ENCODE measurements at places on chromosomes 12 and 14.
A peak's percentile ranks its signal among the peaks of the same experiment; 100 is the strongest.

- no peak for DNase-seq
Observed at GRCh38 chr12:106170285-106170684, 31.5 kb upstream of the NUAK1 start.

DNA sequence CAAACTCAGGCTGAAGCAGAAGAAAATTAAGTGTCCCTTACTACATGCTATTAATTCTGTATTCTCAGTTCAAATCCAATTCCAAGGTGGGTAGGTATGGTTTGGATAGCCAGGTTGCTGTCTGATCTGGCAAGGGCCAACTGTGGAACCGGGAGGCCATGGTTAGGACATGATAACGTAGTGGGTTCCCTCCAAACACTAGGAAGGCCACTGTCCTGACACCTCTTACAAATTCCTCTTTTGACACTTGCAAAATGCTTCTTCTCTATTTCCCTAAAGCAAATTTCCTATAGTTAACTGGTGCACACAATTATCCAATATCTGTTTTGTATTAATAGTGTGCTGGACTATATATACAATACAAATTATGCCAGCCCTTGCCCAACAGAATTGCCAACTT, 70.8 kb downstream of the RNF34 start:
- DNase-seq = no peak

GRCh38 chr12:13444076-13444475, 247.6 kb downstream of the EMP1 start:
- DNase-seq = no peak

- no peak for DNase-seq
Observed at GRCh38 chr12:68406134-68406576, 74.0 kb upstream of the MDM1 start.

DNA sequence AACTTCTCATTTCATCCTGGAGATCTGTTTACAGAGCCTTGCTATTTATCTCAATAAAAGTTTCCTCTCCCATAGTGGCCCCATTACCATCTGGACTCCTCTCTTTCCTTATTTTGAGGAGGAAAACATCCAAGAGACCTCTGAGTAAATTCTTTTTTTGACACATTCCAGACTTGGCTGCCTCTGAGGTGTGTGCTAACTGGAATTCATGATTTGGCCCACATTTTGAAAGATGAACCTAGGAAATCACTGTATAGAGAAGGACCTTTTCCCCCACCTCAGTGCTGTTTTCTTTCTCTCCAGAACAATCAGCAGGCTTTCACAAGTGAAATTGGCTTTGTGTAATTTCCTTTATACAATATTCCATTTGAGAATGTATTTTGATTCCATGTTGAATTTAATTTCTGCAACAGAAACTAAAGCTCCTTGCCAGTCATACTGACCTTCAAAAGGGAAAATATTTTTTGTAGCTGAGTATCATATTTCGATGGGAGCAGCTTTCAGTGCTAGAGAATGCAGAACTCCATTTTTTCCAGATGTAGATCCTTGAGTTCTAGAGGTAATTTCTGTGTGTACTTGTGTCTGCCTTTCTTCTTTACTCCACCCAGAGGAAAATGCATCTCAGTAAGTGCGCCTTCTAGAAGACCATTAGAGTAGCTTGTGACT, 244.9 kb upstream of the RGS6 start:
- no peak for DNase-seq

DNA sequence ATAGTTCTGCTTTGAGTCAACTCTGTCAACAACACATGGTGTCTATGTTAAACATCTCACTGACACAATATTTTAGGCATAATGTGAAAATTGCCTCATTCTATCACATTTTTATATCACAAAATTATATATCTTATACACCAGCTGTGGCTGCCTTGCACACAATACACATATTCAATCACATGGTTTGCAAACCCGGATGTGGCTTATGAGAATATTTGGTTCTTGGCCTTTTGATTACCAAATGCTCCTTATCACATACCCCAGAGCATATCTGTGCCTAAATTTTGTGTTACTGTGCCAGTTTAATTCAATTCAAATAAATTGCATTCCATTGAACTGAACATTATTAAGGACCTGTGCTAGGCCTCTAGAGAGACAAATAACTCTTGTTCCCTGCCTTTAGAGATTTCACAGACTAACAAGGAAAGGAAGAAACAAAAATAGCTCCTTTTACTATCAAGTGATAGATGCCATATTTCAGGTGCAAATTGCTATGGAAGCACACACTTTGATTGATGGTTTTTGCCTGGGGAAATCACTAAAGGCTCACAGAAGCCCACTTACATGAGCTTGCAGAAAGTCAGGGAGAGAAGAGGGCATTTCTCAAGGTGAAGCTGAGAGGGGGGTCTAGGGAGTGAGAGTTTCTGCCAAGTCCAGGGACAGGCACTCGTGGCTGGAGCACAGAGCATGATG, 63.4 kb downstream of the PPP1R36 start:
- no peak for DNase-seq

DNA sequence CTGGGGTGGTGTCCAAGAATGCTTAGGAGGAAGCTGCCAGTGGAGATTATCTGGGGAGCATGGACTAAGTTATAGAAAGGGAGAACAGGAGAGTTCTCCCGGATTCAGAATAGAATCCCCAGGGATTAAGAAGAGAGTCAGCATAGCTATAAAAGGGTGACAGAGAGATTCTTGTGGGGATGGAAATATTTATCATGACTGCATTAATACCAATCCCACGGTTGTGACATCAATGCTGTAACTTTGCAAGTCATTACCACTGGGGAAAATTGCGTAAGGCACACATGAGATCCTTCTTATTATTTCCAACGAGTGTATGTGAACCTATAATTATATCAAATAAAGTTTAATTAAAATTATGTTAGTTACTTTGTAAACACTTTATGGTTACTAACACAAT, 447.9 kb upstream of the TMEM132C start:
- DNase-seq = no peak

- DNase-seq = no peak
Observed at GRCh38 chr12:106415134-106415533, 57.6 kb downstream of the POLR3B start.

DNA sequence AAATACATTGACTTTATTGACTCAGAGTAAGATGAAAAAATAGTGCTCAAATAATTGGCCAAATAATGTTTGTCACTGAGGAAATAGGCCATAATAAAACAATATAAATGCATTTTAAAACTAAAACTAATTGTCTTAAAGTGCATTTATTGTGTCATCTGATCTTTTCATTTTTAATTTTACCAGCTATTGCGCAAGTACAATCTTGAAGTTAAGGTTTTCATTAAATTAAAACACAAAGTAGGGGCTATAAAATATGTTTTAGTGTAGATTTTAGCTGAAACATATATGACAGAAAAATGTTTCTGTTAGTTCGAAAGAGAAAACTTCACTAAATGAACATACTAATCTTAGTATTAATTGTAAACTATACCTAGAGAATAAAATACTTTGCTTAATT, 832.8 kb downstream of the FSCB start:
- no peak for DNase-seq

DNA sequence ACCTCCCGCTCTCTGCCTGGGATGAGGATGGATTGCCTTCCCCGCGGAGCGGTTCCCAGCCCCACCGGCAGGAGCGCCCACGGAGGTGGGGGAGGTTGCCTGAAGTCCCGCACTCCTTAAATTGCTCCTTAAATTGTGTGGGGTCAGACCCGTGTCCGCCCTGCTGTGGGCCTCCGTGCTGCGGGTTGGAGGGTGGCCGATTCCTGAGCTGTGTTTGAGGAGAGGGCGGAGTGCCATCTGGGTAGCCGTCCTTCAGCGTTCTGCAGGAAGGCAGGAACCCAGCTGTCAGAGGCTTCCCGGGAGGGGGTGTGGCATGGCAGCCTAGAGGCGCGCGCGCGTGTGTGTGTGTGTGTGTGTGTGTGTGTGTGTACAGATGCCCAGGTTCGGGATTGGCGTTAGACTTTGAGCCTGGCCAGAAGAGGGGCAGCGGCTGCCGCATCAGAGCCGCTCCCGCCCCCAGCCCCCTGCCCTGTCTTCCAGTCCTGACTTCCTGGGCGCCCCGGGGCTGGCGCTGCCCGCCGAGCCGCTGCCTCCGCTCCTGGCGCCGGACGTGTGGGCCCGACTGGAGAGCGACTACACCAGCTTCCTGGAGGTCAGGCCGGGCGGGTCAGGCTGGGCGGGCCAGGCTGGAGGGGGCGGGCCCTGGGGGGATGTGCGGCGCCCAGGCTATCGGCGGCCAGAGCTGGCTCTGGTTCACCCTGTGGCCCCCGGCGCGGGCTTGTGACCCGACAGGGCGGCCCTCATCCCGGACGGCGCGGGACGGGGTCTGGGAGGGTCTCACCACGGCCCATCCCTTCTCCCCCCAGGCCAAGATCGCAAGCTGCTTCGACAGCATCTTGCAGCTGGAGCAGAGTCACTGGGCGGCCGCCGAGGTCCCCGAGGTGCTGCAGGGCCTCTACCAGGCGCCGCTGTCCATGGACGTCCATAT, 9.2 kb downstream of the EXOC3L4 start:
- no peak for DNase-seq

- DNase-seq = no peak
Observed at GRCh38 chr12:12686925-12687324, 9.1 kb downstream of the GPR19 start.

DNA sequence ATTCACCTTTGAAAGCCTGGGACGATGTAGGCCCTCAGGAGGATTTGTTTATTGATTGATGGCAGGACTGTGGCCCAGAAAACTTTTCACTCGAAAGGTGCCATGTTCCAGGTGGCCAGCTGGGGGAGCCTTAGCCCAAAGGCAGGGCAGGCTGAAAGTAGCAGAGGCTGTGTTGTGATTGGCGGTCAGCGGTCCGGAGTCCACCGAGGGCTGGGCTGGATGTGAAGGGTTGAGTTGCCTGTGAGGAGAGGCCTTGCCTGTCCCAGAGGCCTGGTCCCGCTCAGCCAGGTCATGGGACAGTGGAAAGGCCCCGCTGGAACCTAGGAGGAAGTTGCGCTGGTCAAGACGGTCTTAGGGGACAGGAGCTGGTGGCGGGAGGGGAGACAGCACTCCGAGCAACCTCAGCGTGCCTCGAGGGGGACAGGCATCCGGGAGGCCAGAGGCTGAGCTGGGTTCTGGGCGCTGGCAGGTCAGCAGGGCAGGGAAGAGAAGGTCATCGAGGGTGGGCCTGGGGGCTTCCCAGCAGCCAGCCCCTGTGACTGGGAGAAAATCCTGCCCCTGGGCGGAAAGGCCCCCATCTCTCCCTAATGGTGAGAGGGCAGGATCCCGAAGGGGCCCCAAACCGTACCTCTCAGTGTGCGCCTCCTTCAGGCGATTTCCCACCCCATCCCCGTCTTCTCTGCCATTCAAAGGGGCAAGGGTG, 26.3 kb downstream of the CMA1 start:
- DNase-seq = peak; percentile 64

- no peak for DNase-seq
Observed at GRCh38 chr12:65334521-65334920, 56.0 kb downstream of the MSRB3 start.

GRCh38 chr12:98612696-98613334, 19.3 kb downstream of the SLC25A3 start:
- DNase-seq = no peak

- no peak for DNase-seq
Observed at GRCh38 chr12:6182279-6182898, 17.8 kb upstream of the CD9 start.

DNA sequence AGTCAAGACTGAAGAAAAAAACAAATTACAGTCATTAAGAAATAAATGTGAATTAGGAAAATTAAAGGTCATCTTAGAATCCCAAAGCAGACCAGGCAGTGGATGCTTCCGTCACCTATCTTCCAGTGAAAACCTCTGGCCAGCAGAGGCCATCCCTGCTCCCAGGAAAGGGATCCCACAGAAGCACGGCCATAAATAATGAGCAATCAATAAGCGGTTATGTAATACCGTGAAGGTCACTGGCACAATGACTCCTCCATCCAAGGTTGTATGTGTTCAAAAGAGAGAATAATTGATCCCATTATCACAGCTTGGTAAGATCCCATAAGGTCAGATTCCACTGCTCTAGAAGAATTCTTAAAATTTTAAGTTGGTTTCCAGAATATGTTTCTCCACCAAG, 85.7 kb downstream of the PPP2R5E start:
- no peak for DNase-seq

DNA sequence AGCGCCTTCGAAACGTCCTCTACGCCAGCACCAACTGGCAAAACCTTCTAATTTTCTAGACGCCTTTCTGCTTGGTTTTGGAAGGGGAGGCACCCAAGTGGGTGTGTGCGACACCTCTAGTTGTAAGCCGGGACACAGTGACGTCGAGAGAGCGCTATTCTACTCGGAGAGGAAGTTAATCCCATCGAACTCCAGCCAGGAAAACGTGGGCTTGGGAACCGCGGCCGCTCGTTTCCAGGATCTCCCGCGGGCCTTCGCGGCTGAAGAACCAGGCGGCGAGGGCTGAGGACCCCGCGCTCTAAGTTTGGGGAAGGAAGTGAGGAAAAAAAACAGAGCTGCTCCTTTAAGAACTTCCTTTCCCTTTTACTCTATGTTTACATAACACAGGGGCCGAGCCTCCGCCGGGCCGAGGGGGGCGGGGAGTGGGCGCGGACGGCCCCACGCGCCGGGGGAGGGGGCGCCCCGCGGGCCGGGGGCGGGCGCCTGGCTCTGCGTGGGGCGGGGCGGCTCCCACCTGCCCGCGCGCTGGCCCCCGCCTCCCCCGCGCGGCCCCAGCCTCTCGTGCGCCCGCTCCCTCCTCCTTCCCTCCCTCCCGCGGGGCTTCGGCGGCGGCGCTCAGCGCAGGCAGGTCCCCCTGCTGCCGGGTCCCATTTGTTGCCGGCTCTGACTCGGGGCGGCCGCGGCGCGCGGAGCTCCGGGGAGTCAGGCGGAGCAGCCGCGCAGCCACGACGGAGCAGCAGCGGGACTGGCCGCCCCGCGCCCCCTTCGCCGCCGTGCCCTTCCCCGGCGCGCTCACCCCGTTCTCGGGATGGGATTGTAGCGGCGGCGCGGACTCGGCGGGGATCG, at the start of gene PELI2:
Gene PELI2 (plus strand): TSS at position 647 of the 846 bp plus-strand sequence. CDS start 250 bp downstream, outside the sequence.
- DNase-seq = no peak

DNA sequence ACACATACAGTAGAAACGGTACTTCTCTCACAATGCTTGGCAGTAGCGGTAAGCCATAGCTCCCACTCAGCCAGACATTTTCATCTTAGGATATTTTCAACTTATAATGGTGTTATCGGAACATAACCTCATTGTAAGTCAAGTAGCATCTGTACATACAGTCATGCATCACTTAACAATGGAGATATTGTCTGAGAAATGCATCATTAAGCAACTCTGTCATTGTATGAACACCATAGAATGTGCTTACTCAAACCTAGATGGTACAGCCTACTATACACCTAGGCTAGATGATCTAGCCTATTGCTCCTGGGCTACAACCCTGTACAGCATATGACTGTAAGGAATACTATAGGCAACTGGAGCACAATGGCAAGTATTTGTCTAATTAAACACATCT, 40.8 kb downstream of the RPS6KA5 start:
- DNase-seq = no peak

DNA sequence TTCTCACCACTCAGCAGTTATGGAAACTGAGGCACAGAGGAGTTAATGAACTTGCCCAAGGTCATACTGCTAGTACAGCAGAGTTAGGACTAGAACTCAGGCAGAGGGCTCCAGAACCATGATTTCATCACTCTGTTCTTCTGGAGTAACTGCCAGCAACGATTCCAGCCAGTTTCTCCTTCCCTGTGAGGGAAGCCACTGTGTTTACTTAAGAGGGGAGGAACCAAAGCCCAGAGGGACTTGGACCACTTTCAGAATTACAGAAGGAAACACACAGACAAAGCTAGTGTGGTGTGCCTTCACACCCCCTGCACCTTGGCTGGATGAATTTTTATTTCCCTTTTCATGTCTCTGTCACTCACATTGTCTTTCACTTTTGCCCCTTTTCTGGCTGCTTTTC, 398.2 kb downstream of the DPF3 start:
- DNase-seq = no peak

- DNase-seq = no peak
Observed at GRCh38 chr12:38222011-38222410, 94.6 kb upstream of the ALG10B start.
